ENCODE measurements at places on chromosomes 3 and 15. TPM values are rescaled to one million over a fixed set of nuclear protein-coding genes. Genes with fewer than 3 reads are reported as not detected.

Gene LRRC58
- 9.2 TPM for total RNA-seq

Gene SCN11A
- total RNA-seq = 0.16 TPM

Gene CA12
- 30.0 TPM for total RNA-seq

- no peaks in the 10 kb centered on the region for H3K36me3 ChIP-seq
- H3K4me3 ChIP-seq = no peak overlapping the region
- no peaks in the 10 kb centered on the region for H3K27me3 ChIP-seq
- no peak overlapping the region for H3K27ac ChIP-seq
- no peak for DNase-seq
- no peaks in the 10 kb centered on the region for H3K4me1 ChIP-seq
Observed at GRCh38 chr3:168497741-168498140, 402.0 kb upstream of the GOLIM4 start.

- no peaks in the 10 kb centered on the region for H3K4me1 ChIP-seq
- no peaks in the 10 kb centered on the region for H3K27me3 ChIP-seq
- H3K4me3 ChIP-seq = no peak overlapping the region
- no peaks in the 10 kb centered on the region for H3K36me3 ChIP-seq
- DNase-seq = no peak
Observed at GRCh38 chr3:23612296-23612891, 193.4 kb upstream of the UBE2E1 start.

Gene SKOR1
- total RNA-seq = 0.42 TPM

- no peaks in the 10 kb centered on the region for H3K36me3 ChIP-seq
- DNase-seq = no peak
- no peaks in the 10 kb centered on the region for H3K4me1 ChIP-seq
- H3K4me3 ChIP-seq = no peak overlapping the region
- H3K27ac ChIP-seq = no peak overlapping the region
Observed at GRCh38 chr3:44914936-44915335, 40.5 kb downstream of the TGM4 start.

Gene PRICKLE2
- total RNA-seq = 9.6 TPM

GRCh38 chr3:194711913-194712312, 26.2 kb downstream of the FAM43A start:
- H3K27me3 ChIP-seq = no peaks in the 10 kb centered on the region
- no peak overlapping the region for H3K4me3 ChIP-seq
- no peak for DNase-seq
- no peak overlapping the region for H3K27ac ChIP-seq
- no peaks in the 10 kb centered on the region for H3K4me1 ChIP-seq
- H3K36me3 ChIP-seq = no peaks in the 10 kb centered on the region

DNA sequence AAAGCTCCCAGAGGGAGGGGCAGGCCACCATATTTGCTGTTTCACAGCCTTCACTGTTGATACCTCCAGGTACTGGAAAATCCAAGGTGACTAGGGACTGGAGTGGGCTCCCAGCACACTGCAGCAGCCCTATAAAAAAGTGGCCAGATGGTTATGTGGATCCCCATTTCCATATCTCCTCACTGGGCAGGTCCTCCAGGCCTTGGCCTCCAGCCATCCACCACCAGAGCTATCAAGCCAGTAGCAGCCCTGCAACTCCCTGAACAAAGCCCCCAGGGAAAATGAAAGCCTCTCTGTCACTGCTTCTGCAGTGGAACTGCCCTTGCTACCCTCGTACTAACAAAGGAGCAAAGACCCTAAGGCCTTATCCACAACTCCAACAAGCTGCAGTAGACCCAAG, 58.4 kb downstream of the ILDR1 start:
- H3K4me1 ChIP-seq = no peaks in the 10 kb centered on the region
- DNase-seq = no peak
- H3K27me3 ChIP-seq = no peaks in the 10 kb centered on the region
- no peak overlapping the region for H3K27ac ChIP-seq

Gene GOLGA8M
- 1.3 TPM for total RNA-seq

GRCh38 chr15:39066677-39067076, 502.1 kb upstream of the RASGRP1 start:
- no peaks in the 10 kb centered on the region for H3K36me3 ChIP-seq
- H3K27ac ChIP-seq = no peak overlapping the region

- no peak for DNase-seq
- no peaks in the 10 kb centered on the region for H3K4me1 ChIP-seq
- no peaks in the 10 kb centered on the region for H3K27me3 ChIP-seq
- H3K27ac ChIP-seq = no peak overlapping the region
- no peak overlapping the region for H3K4me3 ChIP-seq
- no peaks in the 10 kb centered on the region for H3K36me3 ChIP-seq
Observed at GRCh38 chr3:151225040-151225975, 22.3 kb upstream of the GPR171 start.

DNA sequence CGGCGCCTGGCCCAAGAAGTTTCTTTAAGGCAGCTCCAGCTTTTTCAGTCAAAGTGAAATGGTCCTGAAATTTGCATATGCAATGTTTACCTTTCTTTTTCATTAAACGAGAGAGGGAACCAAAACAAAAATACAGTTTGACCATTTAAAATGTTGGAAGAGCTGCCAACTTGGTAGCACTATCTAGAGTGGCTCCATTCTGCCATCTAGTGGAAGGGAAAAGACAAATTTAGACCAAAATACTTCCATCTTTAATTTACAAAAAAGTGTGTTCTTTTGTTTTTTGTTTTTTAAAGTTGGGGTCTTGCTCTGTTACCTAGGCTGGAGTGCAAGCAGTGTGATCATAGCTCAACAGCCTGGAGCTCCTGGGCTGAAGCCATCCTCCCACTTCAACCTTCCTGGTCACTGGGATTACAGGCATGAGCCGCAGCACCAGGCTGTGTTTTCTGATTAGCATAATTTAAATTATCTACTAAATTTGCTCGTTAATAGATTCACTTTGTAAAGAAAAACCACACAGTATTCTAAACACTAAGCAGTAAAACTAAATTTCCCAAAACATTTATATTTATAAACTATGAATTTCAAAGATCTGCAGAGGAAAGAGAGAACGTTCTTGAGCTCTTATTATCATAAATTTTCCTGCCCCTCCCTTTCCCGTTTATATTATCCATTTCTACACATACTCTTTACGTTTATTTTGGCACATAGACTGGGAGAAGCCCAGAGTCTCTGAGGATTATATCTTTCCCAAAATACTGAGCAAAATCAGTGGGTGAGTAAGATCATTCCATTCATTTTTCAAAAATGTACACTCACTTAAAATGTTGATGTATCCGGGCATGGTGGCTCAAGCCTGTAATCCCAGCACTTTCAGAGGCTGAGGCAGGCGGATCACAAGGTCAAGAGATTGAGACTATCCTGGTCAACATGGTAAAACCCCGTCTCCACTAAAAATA, 15.4 kb upstream of the RFC4 start:
- H3K27me3 ChIP-seq = no peaks in the 10 kb centered on the region
- no peak for DNase-seq
- H3K4me1 ChIP-seq = no peaks in the 10 kb centered on the region

DNA sequence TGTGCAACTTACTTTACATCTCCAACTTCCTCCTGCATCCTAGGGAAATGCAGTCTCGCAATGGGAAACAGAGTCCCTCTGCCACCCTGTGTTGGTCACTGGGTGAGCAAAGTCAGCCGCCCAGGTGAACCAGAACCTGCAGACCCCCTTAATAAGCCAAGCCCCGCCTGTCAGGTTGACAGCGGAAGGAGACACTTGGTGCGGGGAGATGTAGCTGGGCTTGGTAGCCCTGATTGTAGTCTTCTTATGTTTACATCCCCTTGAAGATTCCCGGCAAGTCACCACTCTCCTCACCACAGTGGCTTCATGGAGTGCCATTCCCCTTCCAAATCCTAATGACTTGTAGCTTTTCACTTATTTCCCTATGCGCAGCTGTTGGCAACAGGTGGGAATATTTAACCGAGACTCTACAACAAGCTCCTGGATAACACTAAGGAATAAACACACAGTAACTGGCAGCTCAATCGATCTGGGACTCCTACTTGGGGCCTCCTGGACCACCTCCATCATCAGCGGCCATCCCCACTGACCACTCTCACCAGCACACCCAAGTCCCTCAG, 17.7 kb upstream of the CLSTN2 start:
- no peaks in the 10 kb centered on the region for H3K36me3 ChIP-seq
- DNase-seq = no peak
- no peak overlapping the region for H3K27ac ChIP-seq

GRCh38 chr3:114687151-114687550, 393.3 kb downstream of the TIGIT start:
- no peak overlapping the region for H3K4me3 ChIP-seq
- H3K27me3 ChIP-seq = no peaks in the 10 kb centered on the region
- no peak for DNase-seq
- H3K36me3 ChIP-seq = no peaks in the 10 kb centered on the region
- H3K4me1 ChIP-seq = no peaks in the 10 kb centered on the region

- no peaks in the 10 kb centered on the region for H3K36me3 ChIP-seq
- H3K4me1 ChIP-seq = no peaks in the 10 kb centered on the region
- H3K27me3 ChIP-seq = no peaks in the 10 kb centered on the region
- H3K27ac ChIP-seq = no peak overlapping the region
Observed at GRCh38 chr15:48427960-48428547, 96.8 kb downstream of the DUT start.

Gene FBXL2
- 2.4 TPM for total RNA-seq

DNA sequence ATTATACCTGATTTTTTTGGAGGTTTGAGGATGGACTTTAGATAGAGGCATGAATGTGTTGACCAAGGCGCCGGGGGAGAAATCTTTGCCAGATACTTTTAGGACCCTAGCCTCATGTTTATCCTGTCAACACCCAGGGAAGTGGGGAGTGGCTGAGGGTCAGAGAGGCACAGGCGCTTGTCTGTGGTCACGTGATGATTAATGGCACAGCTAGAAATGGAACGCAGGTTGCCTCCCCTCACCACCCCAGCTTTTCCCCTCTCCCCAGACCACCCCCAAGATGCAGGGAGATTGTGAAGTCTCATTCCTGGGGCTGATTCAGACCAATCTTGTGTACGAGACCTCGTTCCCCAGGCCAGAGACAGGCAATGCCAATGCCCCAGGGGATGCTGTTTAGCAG, 218.4 kb upstream of the LINGO1 start:
- H3K36me3 ChIP-seq = no peaks in the 10 kb centered on the region
- H3K27ac ChIP-seq = no peak overlapping the region
- H3K4me3 ChIP-seq = no peak overlapping the region
- no peaks in the 10 kb centered on the region for H3K27me3 ChIP-seq

Gene SPATA12
- total RNA-seq = not detected
